ENCODE measurements at places on chromosomes 3 and 15. TPM values are rescaled to one million over a fixed set of nuclear protein-coding genes. Genes with fewer than 3 reads are reported as not detected.

THAP10 gene
- total RNA-seq = 1.0 TPM

KBTBD12 gene
- total RNA-seq = 0.10 TPM

SAMD7 gene
- not detected for total RNA-seq

SLITRK3 gene
- not detected for total RNA-seq

KCNMB3 gene
- total RNA-seq = 3.2 TPM

C15orf62 gene
- total RNA-seq = 0.19 TPM

GOLGA6B gene
- total RNA-seq = not detected

LMLN gene
- total RNA-seq = 4.4 TPM

TGM5 gene
- total RNA-seq = 0.45 TPM

NR1I2 gene
- 0.26 TPM for total RNA-seq

EHHADH gene
- total RNA-seq = 33.0 TPM

SUSD5 gene
- 0.26 TPM for total RNA-seq

MYRIP gene
- total RNA-seq = 1.8 TPM

PEAK1 gene
- total RNA-seq = 83.4 TPM

DCLK3 gene
- total RNA-seq = 0.16 TPM

ARNT2 gene
- total RNA-seq = 1.8 TPM

SV2B gene
- total RNA-seq = 8.1 TPM

TJP1 gene
- total RNA-seq = 89.6 TPM

ZWILCH gene
- total RNA-seq = 4.4 TPM

CLDN1 gene
- total RNA-seq = 0.10 TPM

TRIM71 gene
- total RNA-seq = not detected

SLC28A1 gene
- total RNA-seq = 0.19 TPM

BCL2A1 gene
- total RNA-seq = 18.1 TPM

SLC9C1 gene
- total RNA-seq = not detected

RTP1 gene
- not detected for total RNA-seq

GP9 gene
- total RNA-seq = not detected

GPR149 gene
- not detected for total RNA-seq

SLC2A2 gene
- total RNA-seq = 0.26 TPM

TF gene
- total RNA-seq = 9.4 TPM

GOLGA6L1 gene
- not detected for total RNA-seq

GOLGA6L10 gene
- total RNA-seq = 0.77 TPM

TMCC1 gene
- 41.0 TPM for total RNA-seq
